ENCODE measurements at places on chromosomes 4 and X.

- no peak for DNase-seq
Measured at GRCh38 chr4:97910005-97910404, 233.3 kb downstream of the STPG2 start.

- DNase-seq: no peak
Measured at GRCh38 chrX:41009850-41010846, 75.1 kb upstream of the USP9X start.

DNA sequence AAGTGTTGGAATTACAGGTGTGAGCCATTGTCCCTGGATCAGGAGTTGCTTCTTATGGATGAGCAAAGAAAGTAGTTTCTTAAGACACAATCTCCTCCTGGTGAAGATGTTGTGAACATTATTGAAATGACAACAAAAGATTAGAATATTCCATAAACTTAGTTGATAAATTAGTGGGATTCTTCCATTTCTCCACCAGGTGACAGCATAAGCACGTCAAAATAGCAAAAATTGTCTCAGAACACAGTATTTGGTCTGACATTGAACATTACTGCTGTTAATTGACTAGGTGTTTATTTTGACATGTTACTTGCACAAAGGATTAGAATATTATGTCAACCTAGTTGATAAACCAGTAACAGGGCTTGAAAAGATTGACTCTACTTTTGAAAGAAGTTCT lies 21.6 kb downstream of the CLDN34 start:
- DNase-seq: no peak

GRCh38 chr4:111937368-111937767 lies 207.9 kb upstream of the FAM241A start:
- DNase-seq: no peak

DNA sequence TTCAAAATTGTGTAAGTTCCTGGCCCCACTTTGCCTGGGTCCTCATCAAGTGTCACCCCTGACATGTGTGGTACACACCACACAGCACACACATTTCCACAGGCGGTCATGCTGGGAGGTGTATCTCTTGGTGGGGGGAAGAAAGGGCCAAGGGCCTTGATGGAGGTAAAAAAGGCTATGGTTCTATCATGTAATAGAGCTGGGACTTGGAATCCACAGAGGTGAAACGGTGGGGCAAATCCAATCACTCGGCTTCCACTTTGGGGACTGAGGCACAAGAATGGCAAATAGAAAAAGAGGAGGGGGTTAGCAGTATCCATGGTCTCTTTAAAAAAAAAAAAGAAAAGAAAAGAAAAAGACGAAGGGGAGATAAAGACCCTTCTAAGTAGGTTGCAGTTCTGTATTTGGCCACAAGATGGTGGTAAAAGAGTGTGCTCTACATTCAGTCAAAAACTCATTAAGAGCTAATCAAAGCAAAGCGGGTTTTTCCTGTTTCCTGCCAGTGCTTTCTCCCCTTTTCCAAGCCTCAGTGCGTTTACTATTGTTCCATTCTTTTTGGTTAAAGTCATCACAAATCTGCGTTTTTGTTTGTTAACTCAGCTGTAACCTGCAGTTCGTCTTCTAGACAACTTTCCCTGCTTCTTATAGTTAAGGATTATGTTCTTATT lies 37.0 kb upstream of the ATP6AP2 start:
- DNase-seq: no peak

DNA sequence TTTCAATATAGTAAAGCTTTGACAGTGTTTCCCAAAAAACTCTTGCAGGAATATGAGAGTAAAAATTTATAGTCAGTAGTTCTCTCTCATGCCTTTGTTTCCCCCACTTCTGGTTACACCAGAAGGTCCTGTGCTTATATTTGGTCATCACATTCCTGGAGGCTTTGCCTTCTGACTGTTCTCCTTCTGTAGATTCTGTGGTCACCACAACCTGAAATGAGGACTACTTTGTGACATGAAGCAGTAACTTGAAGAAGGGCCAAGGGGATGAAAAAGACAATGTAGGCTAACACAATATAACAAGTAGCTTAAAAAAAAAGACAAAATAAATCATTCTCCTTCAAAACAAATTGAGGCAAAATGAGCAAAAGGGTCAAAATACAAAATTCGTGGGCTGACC lies 366.2 kb upstream of the NR3C2 start:
- DNase-seq: no peak

DNA sequence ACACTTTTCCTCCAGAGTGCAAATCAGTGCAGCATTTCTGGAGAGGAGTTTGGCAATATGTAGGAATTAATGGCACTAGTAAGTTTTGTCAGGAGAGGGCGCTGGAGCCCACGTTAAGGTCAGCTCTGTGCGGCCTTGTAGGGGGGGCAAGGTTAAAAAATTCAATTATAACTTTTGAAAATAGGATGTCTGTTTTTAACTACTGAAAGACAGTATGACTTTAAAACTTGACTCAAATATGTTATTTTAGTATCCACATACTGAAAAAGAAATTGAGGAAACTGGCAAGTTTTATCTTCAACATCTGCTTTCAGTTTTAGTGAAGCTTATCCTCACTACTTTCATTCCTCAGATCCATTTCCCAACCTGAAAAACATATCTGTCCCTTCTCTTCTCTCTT lies 30.9 kb upstream of the HSD17B13 start:
- DNase-seq: no peak
